Hematopoietic multipotent progenitor cell (in vitro differentiated cells): ENCODE measurements at places on chromosomes 5 and 9.

- DNase-seq = no peak
These were observed 96.1 kb downstream of the ADAMTSL1 start for GRCh38 chr9:18569941-18570630.

GRCh38 chr5:8561854-8562253 lies 692.9 kb downstream of the MTRR start:
- no peak for DNase-seq

GRCh38 chr9:105330755-105331154 lies 86.3 kb downstream of the SLC44A1 start:
- DNase-seq = no peak

DNA sequence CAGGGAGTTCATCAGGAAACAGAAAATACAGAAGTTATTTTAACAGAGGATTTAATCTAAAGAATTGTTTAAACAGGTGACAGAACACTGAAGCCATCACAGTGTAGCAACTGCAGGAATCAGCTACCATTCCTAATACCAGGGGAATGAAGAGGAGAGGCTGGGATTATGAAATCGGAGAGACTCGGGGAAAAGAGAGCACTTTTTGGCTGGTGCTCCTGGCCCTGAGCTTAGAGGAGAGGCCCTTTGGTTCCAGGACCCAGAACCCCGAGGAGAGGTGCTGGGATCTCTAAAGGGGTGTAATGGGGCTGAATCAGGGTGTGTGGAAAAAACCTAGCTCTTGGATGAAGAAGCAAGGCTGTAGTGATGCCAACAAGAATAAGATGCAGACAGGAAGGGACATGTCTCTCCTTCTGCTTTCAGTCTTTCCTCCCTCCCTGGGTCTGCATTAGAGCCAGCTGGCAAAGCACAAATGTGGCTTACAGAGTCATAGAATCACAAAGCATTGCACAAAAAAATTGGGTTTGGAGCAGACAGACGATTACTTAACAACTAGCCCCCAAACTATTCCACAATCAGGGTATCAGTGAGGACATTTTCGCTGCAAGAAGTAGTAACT lies 11.6 kb upstream of the SFXN1 start:
- no peak for DNase-seq

GRCh38 chr5:15834596-15835245 lies 334.7 kb downstream of the FBXL7 start:
- no peak for DNase-seq
